MCF 10A (cell line): ENCODE measurements at places on chromosomes 3 and 15. TPM values are rescaled to one million over a fixed set of nuclear protein-coding genes. Genes with fewer than 3 reads are reported as not detected.
A peak's percentile ranks its signal among the peaks of the same experiment; 100 is the strongest.

RHCG gene
- not detected in 2 replicates for total RNA-seq

THPO gene
- total RNA-seq = not detected in 2 replicates

TMEM212 gene
- total RNA-seq = not detected in 2 replicates

PPP1R14D gene
- total RNA-seq = not detected in 2 replicates

ACKR2 gene
- 0.42 and 0.61 TPM in 2 replicates for total RNA-seq

SLC12A8 gene
- 8.5 and 13.0 TPM in 2 replicates for total RNA-seq

CHRM5 gene
- total RNA-seq = not detected in 2 replicates

IGSF11 gene
- total RNA-seq = not detected in 2 replicates

HRG gene
- total RNA-seq = 0.16 and 0.20 TPM in 2 replicates

DNA sequence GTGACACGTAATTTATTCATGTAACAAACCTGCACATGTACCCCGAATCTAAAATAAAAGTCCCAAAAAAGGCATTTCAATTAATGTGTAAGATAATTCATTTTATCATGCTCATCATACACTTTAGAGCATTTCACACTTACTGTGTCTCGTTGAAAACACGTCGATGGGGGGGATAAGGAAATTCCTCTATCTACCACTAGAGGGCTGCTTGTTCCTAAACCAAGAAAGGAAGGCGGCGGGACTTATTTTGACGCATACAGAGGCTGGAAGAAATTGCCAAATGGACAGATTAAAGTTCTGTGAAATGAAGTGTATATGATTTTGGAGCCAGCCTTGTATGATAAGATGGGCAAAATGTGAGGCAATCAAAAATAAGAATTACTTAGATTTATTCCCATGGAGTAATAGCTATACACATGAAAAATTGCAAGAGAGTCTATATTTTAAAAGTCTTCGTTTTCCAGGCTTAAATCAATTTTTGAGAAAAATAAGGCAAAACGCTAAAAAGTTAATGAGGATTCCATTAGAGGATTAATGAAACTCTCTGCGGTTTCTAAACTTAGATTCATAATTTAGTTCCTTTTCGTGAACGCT is 346.8 kb downstream of the CNTN3 start:
- no peak overlapping the region for H3K4me3 ChIP-seq
- H3K36me3 ChIP-seq = no peaks in the 10 kb centered on the region
- no peaks in the 10 kb centered on the region for H3K4me1 ChIP-seq

DNA sequence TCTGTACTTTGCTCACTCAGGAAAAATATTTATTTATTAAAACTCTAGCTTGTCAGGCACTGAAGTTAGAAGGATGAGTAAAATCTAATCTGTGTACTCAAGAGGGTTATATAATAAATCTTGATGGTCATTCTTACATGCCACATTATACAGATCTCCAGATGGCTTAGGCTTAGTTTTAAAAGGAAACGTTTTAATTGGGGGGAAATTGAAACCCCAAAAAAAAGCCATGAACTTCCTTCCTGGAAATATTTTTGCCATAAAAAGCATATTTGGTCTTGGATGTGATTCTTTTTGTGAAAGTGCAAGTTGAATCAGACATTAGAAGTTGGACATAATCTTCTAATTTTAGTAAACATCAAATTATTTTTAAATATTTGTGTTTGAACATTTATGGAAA is 6.0 kb downstream of the SENP8 start:
- no peaks in the 10 kb centered on the region for H3K36me3 ChIP-seq
- no peak overlapping the region for H3K27ac ChIP-seq
- no peaks in the 10 kb centered on the region for H3K27me3 ChIP-seq

DNA sequence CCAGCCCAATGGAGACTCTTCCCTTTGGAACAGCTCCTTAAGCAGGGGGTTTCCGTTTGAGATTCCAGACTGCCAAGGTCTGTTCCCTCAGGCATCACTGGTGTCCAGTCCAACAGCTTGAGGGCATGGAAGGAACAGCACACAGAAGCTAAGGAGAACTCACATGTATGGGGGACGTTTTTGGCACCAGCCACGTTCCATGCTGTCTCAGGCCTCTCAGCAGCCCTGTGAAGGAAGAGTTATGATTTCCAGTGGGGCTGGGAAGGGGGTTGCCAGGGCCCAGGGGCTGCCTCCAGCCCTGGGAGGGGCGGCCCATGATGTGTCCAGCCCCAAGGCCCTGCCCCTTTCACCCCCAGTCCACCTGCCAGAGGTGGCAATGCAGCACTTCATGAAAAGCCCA is 7.5 kb upstream of the RHO start:
- H3K4me3 ChIP-seq = no peak overlapping the region
- H3K4me1 ChIP-seq = no peaks in the 10 kb centered on the region
- no peak for DNase-seq

DNA sequence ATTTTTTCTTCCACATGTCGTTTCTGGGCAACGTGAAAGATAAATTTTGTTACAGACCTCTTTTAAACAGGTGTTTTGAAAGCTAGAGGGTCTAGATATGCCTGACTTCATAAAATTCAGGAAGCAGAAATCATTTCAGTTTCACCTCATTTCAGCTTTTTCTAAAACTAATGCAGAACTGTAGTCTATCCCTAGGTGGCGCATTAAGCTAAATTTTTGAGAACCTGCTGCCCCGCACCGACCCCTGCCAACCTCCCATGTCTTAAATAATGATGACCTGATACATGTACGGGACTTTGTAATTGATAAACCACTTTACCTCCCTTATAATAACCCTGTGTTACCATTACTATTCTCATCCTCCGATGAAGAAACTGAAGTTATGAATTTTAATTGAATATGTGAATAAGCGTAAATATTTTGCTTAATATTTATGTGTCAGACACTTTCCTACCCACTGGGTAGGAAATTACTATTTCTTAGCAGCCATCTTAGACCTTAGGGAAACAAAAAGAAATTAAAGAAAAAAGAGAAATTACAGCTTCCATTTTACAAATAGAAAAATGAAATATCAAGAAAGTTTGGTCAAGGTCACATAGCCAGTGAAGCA is 78.7 kb upstream of the GCNT3 start:
- DNase-seq = peak; percentile 52
- no peak overlapping the region for H3K27ac ChIP-seq
- H3K27me3 ChIP-seq = no peaks in the 10 kb centered on the region
- no peaks in the 10 kb centered on the region for H3K36me3 ChIP-seq

GRCh38 chr3:14680716-14681115 is 5.8 kb downstream of the C3orf20 start:
- peaks cover 6% of the 10 kb centered on the region for H3K27me3 ChIP-seq
- H3K4me1 ChIP-seq = no peaks in the 10 kb centered on the region
- H3K4me3 ChIP-seq = no peak overlapping the region
- peaks cover 4% of the 10 kb centered on the region for H3K36me3 ChIP-seq

GRCh38 chr15:49832511-49832910 is 211.7 kb downstream of the DTWD1 start:
- H3K4me3 ChIP-seq = no peak overlapping the region
- DNase-seq = peak; percentile 26
- H3K4me1 ChIP-seq = peaks cover 9% of the 10 kb centered on the region
- no peaks in the 10 kb centered on the region for H3K36me3 ChIP-seq

DNA sequence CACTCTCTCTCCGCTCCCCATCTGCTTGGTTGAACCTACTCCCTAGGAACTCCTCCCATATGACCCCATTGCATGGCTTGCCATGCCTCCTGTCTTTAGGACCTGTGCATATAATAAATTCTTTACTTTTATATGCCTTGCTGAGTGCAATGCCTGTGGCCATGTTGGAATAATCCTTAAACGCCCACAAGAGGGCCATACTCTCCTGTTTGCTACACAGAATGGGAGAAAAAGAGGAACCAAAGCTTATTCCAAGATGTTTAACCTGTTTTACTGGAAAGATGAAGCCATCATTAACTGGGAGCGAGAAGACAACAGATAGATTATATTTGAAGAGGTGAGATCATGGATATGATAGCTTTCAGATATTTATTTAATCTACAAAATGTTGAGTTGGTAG is 1097.8 kb downstream of the NAALADL2 start:
- H3K4me1 ChIP-seq = no peaks in the 10 kb centered on the region
- no peak overlapping the region for H3K4me3 ChIP-seq
- no peak overlapping the region for H3K27ac ChIP-seq
- no peaks in the 10 kb centered on the region for H3K27me3 ChIP-seq
- H3K36me3 ChIP-seq = no peaks in the 10 kb centered on the region

GRCh38 chr15:99482993-99483392 is 82.8 kb upstream of the MEF2A start:
- DNase-seq = no peak
- H3K36me3 ChIP-seq = no peaks in the 10 kb centered on the region
- no peak overlapping the region for H3K27ac ChIP-seq
- H3K4me3 ChIP-seq = no peak overlapping the region
- H3K27me3 ChIP-seq = no peaks in the 10 kb centered on the region
- peaks cover 17% of the 10 kb centered on the region for H3K4me1 ChIP-seq

GRCh38 chr3:29070959-29071634 is 209.8 kb upstream of the RBMS3 start:
- H3K36me3 ChIP-seq = no peaks in the 10 kb centered on the region
- DNase-seq = peak; percentile 59
- H3K27ac ChIP-seq = peak overlapping the region; percentile 6
- peaks cover 27% of the 10 kb centered on the region for H3K4me1 ChIP-seq

DNA sequence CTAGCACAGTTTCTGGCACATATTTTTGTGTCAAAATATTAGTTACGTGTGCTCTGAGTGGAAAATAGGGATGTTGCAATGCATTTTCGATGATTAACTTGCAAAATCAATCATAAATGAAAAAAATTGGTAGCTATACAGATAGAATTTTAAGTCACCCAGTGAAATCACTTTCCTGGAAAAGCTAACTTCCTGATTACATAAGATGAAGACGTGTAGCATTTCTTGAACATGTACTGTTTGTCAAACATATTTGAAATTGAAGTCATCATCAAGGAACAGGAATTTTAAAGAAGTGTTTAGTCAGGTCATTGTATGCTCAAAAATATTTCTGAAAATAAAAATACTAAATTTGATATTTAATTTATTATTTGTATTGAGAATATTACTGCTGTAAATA is 977.7 kb downstream of the PLOD2 start:
- no peak overlapping the region for H3K4me3 ChIP-seq
- no peaks in the 10 kb centered on the region for H3K4me1 ChIP-seq
- DNase-seq = peak; percentile 5
- no peak overlapping the region for H3K27ac ChIP-seq
- no peaks in the 10 kb centered on the region for H3K36me3 ChIP-seq

- no peak overlapping the region for H3K4me3 ChIP-seq
- H3K4me1 ChIP-seq = peaks cover 17% of the 10 kb centered on the region
- no peaks in the 10 kb centered on the region for H3K27me3 ChIP-seq
Measured at GRCh38 chr15:84638103-84638502, 16.0 kb downstream of the WDR73 start.

DNA sequence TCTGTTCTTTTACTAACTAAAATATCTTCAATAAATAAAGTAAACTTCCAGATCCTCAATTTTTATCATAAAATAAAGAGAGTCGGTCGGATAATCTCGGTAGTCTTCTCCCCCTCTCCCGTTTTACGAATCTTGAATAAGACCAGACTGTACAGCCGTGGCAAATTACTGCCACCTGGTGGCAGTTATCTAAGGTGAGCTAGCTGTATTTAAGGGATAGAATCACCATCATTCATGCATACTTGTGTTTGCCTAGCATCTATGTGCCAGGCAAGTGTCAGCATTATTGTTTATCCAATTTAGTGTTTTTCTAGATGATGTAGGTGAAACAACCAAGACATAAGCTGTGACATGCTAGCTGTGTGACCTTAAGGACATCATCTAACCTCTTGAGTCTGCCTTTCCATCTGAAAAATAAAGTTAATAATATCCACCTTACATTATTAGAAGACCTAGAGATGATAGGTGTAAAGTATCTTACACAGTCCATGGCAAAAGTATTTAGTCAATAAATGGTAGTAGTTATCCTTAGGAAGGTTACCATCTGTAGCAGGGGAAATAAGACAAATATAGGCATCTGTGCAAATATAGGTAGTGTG is 21.3 kb downstream of the DUT start:
- H3K27ac ChIP-seq = no peak overlapping the region
- no peak overlapping the region for H3K4me3 ChIP-seq
- no peaks in the 10 kb centered on the region for H3K27me3 ChIP-seq
- peaks cover 11% of the 10 kb centered on the region for H3K4me1 ChIP-seq
- peak; percentile 83 for DNase-seq

DNA sequence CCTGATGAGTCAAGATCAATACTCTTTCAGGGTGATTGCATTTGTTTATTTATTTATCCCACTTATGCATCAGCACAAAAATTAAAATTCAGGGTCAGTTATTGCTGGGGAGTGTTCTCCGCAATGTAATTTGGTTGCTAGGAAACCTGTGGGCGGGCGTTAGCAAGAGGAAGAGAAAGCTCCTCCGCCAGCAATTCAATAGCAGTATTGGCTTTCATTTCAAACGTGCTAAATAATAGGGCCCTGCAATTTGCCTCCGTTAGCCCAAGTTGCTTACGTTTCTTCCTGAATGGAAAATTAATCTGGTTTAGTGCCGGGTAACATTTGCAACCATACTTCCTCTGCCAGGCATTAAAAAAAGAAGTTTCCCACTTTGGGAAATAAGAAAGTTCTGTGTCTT is 35.5 kb upstream of the PLCL2 start:
- H3K36me3 ChIP-seq = peaks cover 4% of the 10 kb centered on the region
- H3K27ac ChIP-seq = no peak overlapping the region
- DNase-seq = no peak
- H3K27me3 ChIP-seq = peaks cover 51% of the 10 kb centered on the region
- H3K4me3 ChIP-seq = no peak overlapping the region

- DNase-seq = no peak
- H3K27ac ChIP-seq = no peak overlapping the region
- no peaks in the 10 kb centered on the region for H3K36me3 ChIP-seq
- H3K4me1 ChIP-seq = no peaks in the 10 kb centered on the region
Measured at GRCh38 chr3:133857767-133858166, 37.9 kb downstream of the RAB6B start.

DNA sequence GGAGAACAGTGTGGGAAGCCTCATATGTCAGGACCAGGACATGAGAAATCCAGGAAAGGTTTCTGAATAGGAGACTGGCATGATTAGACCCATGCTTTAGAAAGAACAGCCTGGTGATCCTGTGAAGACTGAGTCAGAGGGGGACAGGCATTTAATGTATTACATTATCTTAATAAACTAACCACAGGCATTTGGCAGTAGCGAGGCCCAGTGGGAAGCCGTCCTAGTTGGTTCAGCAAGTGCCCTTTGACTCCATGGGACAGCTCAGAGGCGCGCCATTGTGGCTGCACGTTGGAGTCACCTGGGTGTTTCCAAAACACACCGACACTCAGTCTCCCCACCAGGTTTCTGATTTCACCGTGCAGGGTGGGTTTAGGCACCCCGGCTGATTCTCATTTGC is 90.5 kb upstream of the DGKG start:
- no peaks in the 10 kb centered on the region for H3K36me3 ChIP-seq
- H3K27ac ChIP-seq = no peak overlapping the region
- H3K27me3 ChIP-seq = peaks cover 26% of the 10 kb centered on the region
- DNase-seq = peak; percentile 79
- H3K4me1 ChIP-seq = peaks cover 13% of the 10 kb centered on the region
- H3K4me3 ChIP-seq = no peak overlapping the region

GRCh38 chr3:131543714-131544113 is 40.9 kb upstream of the MRPL3 start:
- peak; percentile 92 for DNase-seq
- peak overlapping the region; percentile 6 for H3K27ac ChIP-seq
- no peaks in the 10 kb centered on the region for H3K36me3 ChIP-seq
- no peak overlapping the region for H3K4me3 ChIP-seq
